Stimulated activated CD4-positive, alpha-beta T cell treated with anti-CD3 and anti-CD28 coated beads, TNF-alpha, amount 100 ng/mL, for 4 hours (primary cell): ENCODE measurements at places on chromosomes 4 and X.

DNA sequence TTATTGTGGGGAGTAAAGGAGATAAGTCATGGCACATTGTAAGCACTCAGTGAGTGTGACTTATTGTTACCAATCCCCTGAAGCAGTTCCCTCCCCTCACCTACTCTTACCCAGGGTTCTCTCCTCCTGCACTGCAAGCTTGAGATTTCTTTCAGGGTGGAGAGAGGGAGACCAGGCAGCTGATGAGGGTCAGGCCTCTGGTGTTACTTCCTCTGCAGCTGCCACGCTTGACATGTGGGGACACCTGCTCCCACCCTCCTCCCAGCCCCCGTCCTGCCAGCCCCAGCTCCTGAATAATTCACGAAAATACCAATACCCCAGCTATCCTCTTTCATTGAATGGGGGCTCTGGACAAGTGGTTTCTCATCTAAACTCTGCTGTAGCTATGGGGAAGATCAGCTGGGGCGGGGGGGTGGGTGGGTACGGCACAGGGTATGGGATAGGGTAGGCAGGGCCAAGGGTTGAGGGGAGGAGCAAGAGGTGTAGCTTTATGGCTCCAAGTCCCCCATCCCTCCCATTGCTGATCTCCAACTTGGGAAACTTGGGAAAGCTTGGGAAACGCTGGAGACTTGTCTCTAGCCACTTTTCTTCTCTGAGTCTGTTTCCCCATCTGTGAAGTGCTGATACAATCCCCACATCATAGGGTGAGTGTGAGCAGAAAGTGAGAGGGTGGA, 148.5 kb upstream of the PJA1 start:
- no peak for DNase-seq

- DNase-seq: no peak
Observed at GRCh38 chr4:113738251-113738650, 23.3 kb downstream of the CAMK2D start.

GRCh38 chr4:108830509-108831244, 67.8 kb upstream of the ETNPPL start:
- DNase-seq: no peak

- DNase-seq: no peak
Observed at GRCh38 chrX:133864236-133864635, 121.2 kb downstream of the GPC3 start.

DNA sequence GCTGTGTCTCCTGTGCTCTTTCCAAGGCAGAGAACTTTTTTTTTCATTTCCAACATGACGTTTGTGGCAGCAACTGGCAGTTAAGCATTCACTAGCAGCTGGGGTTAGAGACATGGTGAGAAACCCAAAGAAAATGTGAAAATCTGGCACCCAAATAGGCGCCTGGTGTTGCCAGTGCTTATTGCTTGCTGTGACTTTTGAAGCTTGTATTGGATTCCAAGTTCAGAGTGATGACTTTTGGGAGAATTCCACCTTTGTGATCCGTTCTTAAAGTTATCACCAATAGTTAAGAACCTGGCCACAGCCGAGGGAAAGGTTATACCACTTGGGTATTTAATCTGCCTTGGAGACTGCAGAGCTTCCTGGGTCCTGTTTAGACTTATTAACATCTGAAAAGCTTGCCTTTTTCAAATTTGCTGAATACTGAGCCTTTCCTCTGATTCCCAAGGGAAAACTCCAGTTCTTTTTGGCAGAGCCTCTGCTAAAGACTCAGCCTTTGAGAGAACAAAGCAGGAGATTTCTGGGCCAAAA, 101.0 kb downstream of the OPHN1 start:
- no peak for DNase-seq

GRCh38 chrX:109967156-109967555, 35.8 kb upstream of the TMEM164 start:
- DNase-seq: no peak

DNA sequence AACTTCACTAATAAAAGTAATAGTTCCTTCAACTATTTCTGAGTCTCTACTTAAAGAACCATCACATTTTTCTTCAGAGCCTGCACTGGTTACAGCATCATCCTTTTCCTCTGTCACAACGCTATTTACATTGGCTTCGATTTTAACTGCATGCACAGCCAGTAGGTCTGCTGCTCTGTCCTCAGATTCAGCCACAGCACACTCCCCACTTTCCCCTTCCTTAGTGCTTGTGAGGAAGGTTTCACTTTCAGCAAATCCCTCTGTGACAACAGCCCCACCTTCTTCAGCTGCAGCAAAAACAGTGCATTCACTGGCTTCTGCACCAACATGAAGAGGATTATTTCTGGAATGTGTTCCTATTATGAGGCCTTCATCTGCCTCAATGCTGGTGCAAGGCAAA, 25.7 kb downstream of the BOD1L1 start:
- no peak for DNase-seq

- DNase-seq: no peak
Observed at GRCh38 chr4:48756689-48757220, 23.3 kb downstream of the FRYL start.

DNA sequence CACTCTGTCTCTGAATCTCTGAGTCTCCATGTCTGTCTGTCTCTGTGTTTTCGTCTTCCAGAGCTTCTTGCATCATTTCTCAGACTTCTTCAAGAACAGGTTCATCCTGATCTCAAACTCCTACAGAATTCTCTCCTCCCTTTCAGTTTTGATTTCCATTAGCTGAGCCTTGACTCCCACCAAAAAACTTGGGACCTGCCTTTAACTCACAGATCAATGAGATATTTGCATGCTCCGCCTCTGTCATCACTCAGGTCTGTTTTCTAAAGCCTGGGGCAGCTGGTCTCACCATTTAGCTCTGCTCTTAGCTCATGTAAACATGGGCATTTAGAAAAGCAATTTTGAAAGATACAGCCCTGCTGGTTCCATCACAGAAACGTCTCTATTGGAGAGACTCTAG, 8.6 kb downstream of the DAPP1 start:
- no peak for DNase-seq

DNA sequence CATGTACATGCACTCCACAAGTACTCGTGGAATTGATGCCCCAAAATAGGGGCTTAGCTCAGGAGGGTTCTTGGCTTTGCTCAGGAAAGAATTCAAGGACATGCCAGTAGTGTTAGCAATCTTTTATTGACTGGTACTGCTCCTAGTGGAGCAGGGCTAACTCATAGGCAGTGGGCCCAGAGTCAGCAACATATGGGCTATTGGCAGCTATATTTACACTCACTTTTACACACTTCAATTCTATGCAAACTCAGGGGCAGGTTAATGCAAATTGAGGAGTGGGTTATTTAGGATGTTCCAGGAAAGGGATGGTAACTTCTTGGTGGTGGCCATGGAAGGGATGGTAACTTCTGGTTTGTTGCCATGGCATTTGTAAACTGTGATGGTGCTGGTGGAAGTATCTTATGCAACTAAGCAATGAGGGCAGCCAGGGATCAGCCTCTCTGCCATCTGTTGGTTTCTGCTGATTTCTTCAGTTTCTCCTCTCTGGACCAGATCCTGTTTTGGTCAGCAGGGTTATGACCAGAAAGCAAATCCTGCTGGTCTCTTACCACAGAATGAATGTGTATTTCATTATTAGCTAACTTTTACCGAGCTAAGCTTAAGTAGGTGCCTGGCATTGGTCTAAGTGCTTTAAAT, 69.2 kb upstream of the FAT1 start:
- DNase-seq: no peak

GRCh38 chr4:41396869-41397268, 140.1 kb downstream of the UCHL1 start:
- DNase-seq: no peak

GRCh38 chrX:24214568-24214967, 65.0 kb downstream of the ZFX start:
- DNase-seq: no peak

DNA sequence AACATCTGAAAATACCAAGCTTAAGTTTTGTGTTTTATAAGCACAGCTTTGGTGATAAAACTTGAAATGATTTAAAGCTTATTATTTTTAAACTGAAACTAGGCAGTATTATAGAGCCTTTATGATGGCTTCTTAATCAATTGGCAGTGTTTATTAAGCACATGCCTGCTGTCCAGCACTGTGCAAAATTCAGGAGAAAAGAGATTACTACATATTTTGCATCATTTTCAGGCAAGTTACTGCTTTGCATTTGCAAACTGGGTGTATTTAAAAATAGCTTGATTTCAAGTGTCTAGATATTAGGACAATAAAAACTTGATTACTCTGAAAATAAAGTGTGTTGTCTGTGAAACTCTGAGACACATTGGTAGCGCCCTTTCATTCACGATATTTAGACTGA, 126.5 kb downstream of the PDLIM5 start:
- no peak for DNase-seq
